Stimulated activated CD8-positive, alpha-beta memory T cell treated with anti-CD3 and anti-CD28 coated beads, Interleukin-7, amount 100 ng/mL, for 1 hour (primary cell): ENCODE measurements at places on chromosomes 13 and 19.

DNA sequence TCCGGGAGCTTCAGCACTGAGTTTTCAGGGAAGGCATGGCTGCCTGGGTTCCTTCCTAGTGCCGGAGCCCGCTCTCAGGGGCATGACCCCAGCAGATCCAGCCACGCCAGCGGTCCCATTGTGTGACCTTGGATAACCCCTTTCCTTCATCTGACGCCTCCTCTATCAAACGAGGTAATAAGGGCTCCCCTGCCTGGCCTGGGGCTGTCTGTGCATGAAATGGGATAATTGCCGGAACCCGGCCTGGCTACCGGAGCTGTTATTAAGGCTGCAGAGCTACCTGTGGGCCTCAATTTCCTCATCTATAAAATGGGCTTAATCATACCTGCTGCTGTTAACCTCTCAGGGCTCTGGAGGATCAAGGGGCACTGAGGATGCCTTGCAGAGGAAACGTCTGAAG, 18.3 kb upstream of the NFIC start:
- no peak for DNase-seq

DNA sequence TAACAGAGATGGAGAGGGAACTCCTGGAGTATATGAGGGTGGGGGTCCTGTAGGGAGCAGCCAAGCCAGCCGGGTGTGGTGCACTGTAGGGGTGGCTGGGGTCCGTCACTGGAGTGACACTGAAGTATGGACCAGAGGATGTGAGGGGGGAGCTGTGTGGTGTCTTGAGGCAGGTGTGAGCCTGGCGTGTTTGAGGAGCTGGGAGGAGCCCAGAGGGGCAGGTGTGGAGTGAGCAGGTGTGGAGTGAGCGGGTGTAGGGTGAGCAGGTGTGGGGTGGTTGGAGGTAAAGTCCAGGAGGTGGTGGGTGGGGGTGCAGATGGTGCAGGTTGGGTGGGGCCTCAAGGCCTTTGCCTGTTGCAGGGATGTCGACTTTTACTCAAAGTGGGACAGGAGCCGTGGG, 5.9 kb downstream of the B3GNT8 start:
- DNase-seq, result no peak

- no peak for DNase-seq
These were observed 340.9 kb upstream of the SGCG start for GRCh38 chr13:22839603-22840530.

DNA sequence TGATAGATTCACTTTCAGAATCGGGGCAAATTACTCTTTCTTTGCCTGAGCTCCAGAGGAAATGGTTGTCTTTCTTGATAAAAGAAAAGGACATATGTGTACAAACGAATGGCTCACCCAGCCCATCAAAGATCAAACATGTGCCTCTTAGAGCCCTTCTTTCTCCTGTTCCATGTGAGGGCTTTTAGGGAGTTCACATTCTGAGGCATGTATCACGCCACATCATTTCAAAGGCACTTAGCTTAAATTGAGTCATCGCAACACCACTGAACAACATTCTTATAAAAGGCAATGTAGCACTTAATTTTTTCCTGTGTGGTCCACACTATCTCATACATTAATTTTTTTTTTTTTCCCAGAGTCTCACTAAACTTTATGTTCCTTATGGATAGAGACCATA, 521.0 kb downstream of the SUCLA2 start:
- no peak for DNase-seq

DNA sequence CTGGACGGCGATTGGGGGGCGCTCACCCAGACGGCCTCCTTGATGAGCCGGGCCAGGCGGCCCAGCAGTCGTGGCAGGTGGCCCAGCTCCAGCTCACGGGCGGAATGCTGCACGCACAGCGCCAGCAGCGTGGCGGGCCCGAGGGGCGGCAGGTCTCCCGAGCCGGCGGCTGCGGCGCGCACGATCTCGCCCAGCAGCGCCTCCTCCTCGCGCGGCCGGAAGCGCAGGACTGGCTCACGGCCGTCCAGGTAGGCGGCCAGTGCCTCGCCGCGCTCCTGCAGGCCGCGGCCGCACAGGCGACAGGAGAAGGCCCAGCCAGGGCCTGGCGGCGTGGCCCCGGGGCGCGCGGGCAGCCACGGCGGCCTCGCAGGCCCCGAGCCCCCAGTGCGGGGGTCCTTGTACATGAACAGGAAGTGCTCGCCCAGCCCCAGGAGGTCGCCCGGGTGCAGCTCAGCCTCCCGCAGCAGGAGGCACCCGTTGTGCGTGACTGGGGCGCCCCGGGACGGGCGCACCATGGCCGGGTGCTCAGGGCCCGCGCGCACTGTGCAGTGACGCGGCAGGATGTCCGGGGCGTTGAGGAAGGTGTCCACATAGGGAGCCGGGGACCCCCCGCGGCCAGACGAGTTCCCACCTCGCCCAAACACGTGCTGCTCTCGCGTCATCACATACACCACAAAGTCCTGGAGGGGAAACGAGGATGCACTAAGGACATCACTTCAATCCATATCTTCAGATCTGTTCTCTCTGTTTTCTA, 9.6 kb upstream of the MAMSTR start:
- DNase-seq, result no peak

GRCh38 chr13:112159575-112160547, 92.9 kb downstream of the SOX1 start:
- DNase-seq, result no peak

DNA sequence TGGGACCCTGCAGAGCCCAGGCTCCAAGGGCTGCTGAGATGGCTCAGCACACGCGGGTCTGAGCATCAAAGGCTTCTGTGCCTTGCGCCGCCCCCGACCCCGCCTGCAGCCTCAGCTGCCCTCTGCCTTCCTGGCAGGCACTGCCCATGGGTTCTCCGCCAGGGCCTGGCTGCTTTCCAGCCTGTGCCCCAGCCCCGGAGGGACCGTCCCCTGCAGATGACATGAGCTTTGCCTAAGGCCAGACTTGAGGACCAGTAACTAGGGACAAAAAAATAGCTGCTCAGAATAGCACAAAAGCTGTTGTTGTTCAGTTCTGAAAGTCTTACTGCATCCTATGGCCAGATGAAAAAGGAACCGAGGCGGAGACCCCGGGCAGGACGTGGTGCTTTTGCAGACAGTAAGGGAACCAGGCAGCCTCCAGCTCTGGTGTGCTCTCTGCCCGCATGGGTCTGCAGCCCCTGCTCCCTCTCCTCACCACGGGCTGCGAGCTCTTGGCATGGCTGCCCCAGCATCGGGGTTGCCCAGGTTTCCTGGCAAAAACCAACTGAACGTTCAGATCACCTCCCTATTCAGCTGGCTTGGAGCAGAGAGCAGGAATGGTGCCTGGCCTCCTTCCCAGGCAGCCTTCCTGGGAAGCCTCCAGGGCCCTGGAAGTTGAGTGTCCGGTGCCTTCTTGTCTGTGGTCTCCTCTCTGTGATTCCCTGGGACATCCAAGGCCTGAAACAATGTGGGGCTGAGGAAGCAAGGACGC, 12.5 kb upstream of the CFAP97D2 start:
- DNase-seq, result no peak

DNA sequence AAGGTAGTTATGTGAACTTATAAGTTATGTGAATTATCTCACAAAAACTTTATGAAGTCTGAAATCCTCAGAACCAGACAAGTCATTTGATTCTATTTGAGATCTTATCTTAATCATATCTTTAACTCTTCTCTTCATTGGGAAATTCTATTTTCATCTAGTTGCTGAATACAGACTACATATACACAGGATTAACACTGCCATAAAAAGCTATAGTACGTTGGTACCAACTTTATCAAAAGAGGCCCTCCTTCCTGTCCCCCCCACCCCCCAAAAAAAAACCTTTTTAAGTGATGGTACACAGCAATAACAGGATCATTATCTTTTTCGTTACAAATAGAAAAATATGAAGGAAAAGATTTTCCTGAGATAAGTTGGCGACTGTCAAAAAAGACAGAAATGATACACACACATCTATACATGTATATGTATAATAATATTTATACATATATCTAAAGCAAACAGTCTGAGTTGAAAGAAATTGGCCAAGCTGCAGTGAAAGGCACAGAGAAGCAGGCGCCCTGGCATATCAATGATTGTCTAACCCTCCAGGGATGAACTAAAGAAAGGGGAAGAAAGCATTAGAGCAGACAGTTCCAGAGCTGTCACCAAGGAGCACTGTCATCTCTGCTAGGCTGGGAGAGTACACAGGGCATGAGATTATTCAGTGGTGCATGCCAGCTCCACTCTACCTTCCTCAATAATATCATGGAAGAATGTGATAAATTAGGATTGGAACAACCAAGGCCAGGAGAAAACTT, 116.7 kb downstream of the KLF12 start:
- DNase-seq, result no peak

GRCh38 chr13:69389899-69390298, 717.7 kb upstream of the ATXN8OS start:
- DNase-seq, result no peak

- DNase-seq, result no peak
These were observed 27.6 kb downstream of the SMARCA4 start for GRCh38 chr19:10988380-10988779.

DNA sequence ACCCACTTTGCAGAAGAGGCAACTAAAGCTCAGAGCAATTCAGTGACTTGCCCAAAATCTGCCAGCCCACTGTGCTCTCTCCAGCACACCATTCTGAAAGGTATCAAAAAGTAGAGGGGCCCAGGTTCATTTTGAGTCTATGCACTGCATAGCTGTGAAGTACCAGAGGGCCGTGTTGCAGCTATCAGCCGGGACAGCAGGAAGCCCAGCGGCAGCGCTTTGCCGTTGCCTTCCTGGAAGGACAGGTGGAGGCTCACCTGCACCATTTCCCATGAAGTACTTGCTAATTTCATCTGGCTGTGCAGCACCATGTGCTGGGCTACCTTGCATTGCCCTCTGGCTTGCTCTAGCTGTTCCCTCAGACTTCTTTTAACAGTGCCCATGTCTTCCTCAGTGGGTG, 2.7 kb upstream of the SERPINE3 start:
- no peak for DNase-seq

GRCh38 chr13:112868308-112868707, 100.7 kb upstream of the MCF2L start:
- no peak for DNase-seq

- DNase-seq, result no peak
These were observed 257.7 kb downstream of the SPRY2 start for GRCh38 chr13:80083081-80083852.

- no peak for DNase-seq
These were observed at the start of gene PPFIA3 for GRCh38 chr19:49119411-49120324. TSS of gene PPFIA3 (plus strand) at chr19:49119544. CDS start at chr19:49127874, 8,330 bp downstream.

DNA sequence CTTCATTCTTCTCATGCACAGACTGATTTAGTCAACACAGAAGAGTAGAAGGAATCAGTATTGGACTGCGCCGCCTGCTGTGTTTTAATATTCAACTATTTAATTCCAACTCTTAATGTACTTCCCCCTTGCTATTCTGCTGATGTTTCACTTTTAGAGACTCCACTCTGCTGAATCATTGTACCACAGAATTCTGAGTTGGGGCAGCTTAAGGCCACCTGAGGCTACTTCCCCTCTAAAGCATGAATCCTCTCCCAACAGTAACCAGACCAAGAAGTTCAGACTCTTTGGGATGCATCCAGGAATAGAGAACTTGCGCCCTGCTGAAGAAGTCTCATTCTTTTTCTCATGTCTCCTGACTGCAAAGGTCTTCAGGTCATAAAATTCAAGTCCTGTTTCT, 708.8 kb downstream of the UQCRFS1 start:
- no peak for DNase-seq

DNA sequence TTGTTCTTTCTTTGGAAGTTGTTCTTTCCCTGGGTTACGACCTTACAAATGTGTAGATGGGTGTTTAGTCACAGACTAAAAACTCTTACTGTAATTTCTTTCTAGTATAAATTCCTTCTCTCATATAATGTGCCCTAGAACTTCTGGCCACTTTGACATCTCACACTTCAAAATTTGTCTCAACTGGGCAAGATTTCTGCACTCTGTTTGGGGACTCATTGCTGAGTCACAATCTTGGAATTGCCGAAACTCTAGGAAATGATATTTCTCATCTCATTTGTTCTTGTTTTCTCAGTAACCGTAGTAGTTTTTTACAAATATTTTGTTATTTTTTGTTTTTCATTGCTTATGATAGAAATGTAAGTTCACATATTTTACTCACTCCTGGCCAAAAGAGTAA, 2523.2 kb upstream of the PCDH20 start:
- no peak for DNase-seq

- DNase-seq, result no peak
These were observed 2.3 kb upstream of the PROZ start for GRCh38 chr13:113155982-113156655.

DNA sequence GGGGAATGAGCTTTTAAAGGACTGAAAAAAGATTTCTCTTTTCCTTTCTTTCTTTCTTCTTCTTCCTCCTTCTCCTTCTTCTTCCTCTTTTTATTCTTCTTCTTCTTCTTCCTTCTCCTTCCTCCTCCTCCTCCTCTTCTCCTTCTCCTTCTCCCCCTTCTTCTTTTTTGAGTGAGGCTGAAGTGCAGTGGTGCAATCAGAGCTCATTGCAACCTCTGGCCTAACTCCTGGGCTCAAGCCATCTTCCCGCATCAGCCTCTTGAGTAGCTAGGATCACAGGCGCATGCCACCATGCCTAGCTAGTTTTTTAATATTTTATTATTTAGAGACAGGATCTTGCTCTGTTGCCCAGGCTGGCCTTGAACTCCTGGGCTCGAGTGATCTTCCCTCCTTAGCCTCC, 120.9 kb upstream of the KL start:
- DNase-seq, result no peak
